ENCODE measurements at places on chromosomes 12 and 14. TPM values are rescaled to one million over a fixed set of nuclear protein-coding genes. Genes with fewer than 3 reads are reported as not detected.

ITGB7 gene
- total RNA-seq, result 0.25 TPM

WBP11 gene
- 17.0 TPM for total RNA-seq

MAP1LC3B2 gene
- 1.2 TPM for total RNA-seq

HRK gene
- 0.25 TPM for total RNA-seq

GPR84 gene
- not detected for total RNA-seq

BCL11B gene
- total RNA-seq, result 35.4 TPM

RGS6 gene
- total RNA-seq, result 7.6 TPM

AMN gene
- 0.25 TPM for total RNA-seq

USP15 gene
- 89.5 TPM for total RNA-seq

OR4K2 gene
- total RNA-seq, result not detected

FAM181A gene
- total RNA-seq, result 0.74 TPM

ATN1 gene
- total RNA-seq, result 34.2 TPM

EIF2S1 gene
- total RNA-seq, result 105 TPM

TAMALIN gene
- total RNA-seq, result 1.5 TPM

DPPA3 gene
- total RNA-seq, result not detected

DHH gene
- total RNA-seq, result under 0.01 TPM

TPPP2 gene
- total RNA-seq, result not detected

KRT86 gene
- under 0.01 TPM for total RNA-seq

PZP gene
- under 0.01 TPM for total RNA-seq

RAD9B gene
- total RNA-seq, result 0.74 TPM

MARCHF9 gene
- total RNA-seq, result 12.3 TPM
